RCC 7860 (cell line): ENCODE measurements at places on chromosomes 12 and 14.

- no peak for DNase-seq
Observed at GRCh38 chr14:49367696-49368095, 218.5 kb downstream of the RPS29 start.

DNA sequence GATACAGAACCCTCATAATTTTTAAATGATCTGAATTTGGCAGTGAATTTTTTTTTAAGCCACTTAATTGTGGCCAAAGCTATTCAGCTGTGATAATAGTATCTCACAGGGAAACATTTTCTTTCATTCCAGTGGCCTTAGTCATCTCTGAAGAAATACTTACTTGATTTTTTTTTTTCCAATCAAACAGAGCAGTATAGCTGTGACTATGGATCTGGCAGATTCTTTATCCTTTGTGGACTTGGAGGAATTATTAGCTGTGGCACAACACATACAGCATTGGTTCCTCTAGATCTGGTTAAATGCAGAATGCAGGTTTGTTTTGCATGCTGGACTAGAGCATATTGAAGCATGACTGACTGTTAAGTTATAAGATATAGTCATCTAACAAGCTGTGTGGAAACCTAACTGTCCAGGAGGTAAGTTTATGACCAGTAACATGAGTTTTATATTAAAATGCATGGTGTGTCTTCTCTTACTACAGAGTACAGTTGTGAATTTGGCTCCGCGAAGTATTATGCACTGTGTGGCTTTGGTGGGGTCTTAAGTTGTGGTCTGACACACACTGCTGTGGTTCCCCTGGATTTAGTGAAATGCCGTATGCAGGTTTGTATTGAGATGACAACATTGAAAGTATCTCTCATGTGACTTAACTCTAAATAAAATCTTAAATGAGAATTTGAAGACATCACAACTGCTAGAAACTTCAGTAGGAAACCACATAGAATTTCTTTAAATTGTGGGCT lies 1.9 kb downstream of the SLC25A3 start:
- DNase-seq = peak; percentile 42

DNA sequence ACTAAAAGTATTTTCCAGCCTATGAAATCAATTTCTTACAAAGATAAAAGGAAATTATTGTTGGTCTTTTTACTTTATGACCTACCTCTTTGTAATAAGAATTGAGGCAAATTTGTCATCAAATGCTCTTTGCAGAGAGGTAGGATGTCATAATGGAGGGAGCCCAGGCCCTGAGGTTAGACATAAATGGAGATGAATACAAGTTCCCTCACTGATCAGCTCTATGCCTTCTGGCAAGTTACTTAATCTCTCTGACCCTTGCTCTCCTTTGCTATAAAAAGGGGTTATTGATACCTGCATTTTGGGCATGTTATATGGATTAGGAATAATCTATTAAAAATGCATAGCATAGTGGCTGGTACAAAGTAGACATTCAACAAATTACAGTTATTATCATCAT lies 146.9 kb upstream of the KRR1 start:
- no peak for DNase-seq

GRCh38 chr12:80442426-80443222 lies 1.4 kb upstream of the PTPRQ start:
- no peak for DNase-seq

- no peak for DNase-seq
Observed at GRCh38 chr14:104844306-104845032, 20.6 kb upstream of the CEP170B start.

- DNase-seq = no peak
Observed at GRCh38 chr14:101058571-101058970, 155.0 kb upstream of the RTL1 start.
